ENCODE measurements at places on chromosomes 4 and X. TPM values are rescaled to one million over a fixed set of nuclear protein-coding genes. Genes with fewer than 3 reads are reported as not detected.

Gene CRMP1
- polyA plus RNA-seq, result not detected

Gene LUZP4
- not detected for polyA plus RNA-seq

DNA sequence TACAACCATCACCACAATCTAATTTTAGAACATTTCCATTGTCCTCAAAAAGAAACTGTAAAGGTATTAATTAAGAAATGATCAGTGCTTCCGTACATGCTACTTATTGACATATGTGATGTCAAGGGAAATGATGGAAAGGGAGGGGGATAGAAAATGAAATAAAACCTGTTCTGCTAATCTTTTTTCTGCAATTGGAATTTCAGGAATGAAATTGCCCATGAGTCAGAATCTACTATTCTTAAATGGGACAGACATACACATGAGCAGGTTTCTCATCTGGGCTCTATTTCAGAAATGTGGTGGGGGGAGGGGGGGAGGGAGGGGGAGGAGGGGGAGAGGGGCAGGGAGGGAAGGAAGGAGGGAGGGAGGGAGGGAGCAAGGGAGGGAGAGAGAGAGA is 91.0 kb downstream of the SHROOM4 start:
- DNase-seq, result no peak

DNA sequence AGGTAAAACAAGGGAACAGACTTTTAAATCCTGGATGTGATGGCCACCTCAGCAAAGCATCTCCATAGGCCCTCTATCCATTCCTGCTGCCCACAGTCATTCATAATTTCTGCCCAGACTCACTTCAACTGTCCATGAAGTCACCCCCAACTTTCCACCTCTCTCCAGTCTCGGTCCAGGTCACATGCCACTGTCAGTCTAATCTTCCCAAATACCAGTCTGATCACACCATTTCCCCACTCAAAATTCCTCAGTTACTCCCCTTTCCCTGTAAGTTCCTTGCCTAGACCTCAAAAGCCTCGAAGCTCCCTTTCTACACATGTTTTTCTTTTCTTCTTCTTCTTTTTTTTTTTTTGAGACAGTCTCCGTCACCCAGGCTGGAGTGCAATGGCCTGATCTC is 51.2 kb upstream of the HOPX start:
- no peak for DNase-seq

DNA sequence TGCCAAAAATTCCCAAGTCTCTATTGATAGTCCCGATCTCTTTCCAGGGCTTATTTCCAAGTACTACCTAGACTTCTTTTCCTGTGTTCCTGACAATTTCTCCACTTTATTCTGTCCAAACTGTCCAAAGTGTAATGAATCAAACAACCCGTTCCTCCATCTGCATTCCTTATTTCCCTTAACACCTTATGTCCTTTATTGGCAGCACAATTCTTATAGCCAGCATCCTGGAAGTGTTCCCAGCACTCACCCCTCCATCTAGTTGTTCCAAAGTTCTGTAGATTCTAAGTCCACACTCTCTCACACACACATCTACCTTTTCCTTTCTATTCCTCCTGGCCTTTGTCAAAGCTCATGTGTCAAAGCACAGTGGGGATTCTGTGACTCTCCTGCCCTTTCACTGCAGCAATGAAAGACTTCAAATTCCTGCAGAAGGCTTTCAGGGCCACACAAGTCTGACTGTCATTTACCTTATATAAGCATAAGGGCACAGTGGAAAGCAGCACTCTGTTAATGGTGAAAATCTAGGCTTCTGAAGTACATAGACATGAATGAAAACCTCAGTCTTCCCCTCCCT is 22.1 kb downstream of the LIMCH1 start:
- DNase-seq, result no peak

Measured in CD4-positive, alpha-beta memory T cell (primary cell).